Stimulated activated CD8-positive, alpha-beta memory T cell treated with anti-CD3 and anti-CD28 coated beads, Interleukin-4, amount 100 ng/mL, for 1 hour (primary cell): ENCODE measurements at places on chromosomes 5 and 9.

GRCh38 chr5:152813526-152813925 is 408.4 kb upstream of the NMUR2 start:
- DNase-seq, result no peak

GRCh38 chr9:4266602-4267001 is 33.3 kb downstream of the GLIS3 start:
- DNase-seq, result no peak

- no peak for DNase-seq
Observed at GRCh38 chr9:111036429-111036789, 1.9 kb downstream of the LPAR1 start.

DNA sequence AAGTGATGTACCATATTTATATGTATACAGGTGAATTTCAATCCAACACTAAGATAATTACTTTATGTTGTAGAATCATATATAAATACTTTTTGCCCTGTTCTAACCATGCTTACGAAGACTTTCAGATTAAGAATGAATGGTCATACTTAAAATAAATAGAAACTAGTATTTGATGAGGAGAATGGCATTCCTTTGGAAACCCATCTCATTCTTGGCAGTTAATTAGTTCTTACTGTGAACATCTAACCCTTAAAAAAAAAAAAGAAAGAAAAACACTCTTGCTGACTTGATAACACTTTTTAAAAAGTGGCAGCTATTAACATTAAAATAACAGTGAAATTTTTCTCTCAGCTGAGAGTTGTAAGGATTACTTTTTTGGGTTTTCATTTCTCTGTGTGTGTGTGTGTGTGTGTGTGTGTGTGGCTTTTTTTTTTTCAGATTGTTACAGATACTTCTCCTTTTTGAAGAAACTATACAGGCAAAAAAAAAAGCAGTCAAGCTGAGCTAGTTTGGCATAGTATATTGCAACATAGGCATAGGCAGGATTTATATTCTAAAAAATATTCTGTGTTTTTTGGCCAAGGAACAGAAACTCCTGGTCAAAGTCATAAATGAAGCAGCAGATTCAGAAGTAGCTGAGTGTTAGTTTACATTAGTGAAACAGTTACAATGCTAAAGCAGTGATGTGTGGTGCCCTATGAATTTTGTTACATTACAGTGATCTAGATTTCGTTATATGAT is 163.5 kb downstream of the CD180 start:
- DNase-seq, result no peak

DNA sequence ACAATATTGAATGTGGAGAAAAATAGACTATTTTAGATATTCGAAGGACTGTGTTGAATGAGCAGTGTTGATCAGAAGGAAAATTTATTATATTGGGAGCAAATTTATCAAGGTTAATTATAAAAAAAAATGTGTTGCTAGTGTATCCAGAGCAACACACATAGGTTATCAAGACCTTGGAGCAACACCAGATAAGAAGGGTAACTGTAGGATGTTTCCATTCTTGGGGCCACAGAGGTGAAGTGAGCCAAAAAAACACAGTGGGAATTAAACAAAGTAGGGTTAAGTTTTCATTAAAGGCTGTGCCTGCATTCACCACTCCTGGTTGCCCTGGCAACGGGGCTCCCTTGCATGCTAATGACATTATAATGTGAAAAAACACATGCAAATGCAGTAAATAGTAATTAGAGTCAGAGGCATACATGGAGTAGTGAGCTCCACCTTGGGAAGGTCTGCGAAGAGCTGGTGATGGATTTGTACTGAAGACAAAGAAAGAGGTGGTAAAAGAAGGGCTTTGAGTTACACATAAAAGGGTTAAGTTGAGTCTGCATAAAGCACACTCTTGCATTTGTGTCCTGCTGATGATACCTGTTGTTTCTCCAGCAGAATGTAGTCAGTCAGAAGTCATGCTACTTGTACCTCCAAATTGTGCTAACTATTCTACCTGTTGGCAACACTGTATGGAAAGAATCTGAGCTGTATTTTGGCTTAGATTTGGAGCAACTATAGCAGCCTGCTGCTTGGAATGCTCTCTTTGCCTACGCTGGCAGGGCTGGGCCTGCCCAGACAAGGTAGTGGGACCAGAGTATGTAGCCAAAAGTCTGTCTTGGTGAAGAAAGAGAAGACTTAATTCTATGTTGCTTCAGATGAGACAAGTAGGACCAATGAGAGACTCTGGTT is 59.6 kb downstream of the ATG10 start:
- no peak for DNase-seq

GRCh38 chr5:159814805-159815585 is 101.3 kb upstream of the ADRA1B start:
- DNase-seq, result no peak

DNA sequence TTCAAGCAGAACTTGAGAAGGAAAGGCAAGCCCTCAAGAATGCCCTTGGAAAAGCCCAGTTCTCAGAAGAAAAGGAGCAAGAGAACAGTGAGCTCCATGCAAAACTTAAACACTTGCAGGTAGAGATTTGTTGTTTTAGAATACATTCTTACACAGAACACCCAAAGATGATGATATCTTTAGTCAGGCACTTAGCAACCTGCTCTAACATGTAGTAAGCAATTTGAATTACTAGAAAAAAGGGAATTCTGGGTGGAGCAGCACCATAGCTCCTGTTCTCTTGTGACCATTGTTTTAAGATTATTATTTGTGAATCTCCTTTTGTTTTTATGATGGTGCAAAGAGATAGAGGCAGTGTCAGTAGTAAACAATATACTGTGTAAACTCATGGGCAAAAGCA is 63.1 kb downstream of the RAB14 start:
- DNase-seq, result no peak

DNA sequence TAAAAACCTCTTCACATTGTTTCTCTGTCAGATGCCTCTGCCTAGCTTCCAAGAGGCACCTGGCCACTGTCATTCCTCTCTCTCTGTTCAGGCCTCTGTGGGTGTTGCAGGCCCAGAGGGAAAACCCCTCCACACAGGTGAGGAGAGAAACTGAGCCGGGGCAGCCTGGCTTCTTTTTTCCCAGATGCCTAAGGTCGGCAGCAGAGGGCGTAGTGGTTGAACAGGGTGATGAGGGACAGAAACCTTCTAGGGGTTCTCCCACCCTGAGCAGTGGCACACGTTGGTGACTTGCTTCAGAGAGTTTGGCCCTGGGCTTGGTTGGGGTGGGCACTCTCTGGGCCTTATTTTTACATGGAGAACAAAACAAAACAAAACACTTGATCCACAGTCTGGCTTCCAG is 12.2 kb downstream of the IL9 start:
- no peak for DNase-seq

DNA sequence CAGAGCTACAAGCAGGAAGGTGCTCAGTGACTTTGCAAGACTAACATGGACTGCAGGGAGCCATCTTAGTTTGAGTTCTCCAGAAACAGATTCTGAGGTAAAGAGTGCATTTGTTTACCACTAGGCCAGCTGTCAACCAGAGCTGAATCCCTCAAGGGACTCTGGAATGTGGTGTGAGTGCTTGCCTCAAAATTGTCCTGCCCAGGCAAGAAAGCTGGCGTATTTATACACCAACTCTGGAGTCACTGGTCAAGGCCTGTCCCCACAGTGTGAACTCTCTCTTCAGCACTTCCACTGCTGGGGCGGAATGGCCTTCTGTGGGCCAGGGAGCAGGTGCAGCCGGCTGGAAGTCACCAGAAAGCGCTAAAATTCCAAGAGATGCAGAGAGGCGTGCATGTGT is 139.2 kb upstream of the TBCA start:
- DNase-seq, result no peak

DNA sequence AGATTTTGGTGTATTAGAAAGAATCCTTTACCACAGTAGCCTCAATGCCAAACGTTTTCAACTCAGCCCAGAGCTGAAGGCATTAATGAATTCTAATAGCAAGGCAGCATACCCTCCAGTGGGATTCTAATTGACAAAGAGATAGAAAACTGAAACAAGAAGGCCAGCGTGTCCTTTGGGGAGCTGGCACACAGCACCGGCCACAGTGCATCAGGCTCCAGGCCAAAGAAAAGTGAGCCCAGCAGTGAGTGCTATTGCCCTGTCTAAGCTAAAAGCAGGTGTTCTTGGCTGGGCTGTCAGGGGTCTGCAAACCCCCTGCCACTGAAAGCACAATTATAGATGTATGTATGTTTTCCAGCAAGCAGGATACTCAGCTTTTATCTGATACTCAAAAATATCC is 40.4 kb downstream of the PPIC start:
- DNase-seq, result no peak

DNA sequence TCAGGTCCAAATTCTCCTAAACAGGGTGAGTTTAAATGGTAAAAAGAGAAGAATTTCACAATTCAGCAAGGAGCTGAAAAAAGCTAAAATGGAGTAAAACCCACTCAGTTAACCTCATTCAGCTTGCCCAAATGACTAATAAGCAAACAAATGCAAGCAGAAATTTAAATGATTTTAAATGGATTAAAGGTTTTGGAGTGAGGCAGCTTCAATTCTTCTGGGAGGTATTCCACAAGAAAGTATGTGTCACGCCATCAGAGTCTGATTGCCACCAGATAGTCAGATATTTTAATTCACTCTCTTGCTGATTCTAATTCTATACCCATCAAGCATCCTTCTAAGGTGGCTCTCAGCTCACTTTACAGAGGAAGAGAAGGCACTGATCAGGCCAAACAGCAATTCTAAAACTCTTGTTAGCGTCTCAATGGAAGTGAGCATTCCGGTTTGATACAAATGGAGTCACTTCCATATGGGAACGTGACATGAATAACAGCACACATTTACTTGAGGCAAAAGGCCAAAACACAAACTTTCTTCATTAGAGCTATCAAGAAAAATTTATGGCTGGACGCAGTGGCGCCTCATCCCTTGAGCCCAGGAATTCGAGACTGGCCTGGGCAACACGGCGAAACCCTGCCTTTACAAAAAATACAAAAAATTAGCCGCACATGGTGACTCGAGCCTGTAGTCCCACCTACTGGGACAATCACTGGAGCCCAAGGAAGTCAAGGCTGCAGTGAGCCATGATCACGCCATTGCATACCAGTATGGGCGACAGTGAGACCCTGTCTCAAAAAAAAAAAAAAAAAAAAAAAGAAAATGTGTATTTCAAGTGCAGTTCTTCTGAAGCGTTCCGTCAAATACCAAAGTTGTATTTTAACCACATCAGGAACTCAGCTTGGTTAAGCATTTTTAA is 2.0 kb downstream of the CLK4 start:
- DNase-seq, result no peak

DNA sequence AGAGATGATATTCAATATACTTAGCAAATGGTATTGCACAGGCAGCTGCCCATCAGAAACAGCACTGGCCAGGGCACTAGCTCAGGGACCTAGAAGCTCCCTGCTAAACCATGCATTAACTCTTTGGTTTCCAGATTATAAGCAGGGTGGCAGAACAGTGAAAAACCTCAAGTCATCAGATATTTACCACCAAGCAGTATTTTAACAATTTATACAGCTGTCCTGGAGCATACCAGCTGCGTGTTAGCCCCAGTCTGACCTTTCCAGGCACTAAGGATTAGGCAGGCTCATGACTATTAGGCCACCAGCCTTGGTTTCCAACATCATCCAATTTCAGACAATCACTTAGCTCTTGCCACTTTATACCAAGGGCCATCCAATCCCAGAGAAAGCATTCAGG is 326.5 kb downstream of the CAAP1 start:
- no peak for DNase-seq

DNA sequence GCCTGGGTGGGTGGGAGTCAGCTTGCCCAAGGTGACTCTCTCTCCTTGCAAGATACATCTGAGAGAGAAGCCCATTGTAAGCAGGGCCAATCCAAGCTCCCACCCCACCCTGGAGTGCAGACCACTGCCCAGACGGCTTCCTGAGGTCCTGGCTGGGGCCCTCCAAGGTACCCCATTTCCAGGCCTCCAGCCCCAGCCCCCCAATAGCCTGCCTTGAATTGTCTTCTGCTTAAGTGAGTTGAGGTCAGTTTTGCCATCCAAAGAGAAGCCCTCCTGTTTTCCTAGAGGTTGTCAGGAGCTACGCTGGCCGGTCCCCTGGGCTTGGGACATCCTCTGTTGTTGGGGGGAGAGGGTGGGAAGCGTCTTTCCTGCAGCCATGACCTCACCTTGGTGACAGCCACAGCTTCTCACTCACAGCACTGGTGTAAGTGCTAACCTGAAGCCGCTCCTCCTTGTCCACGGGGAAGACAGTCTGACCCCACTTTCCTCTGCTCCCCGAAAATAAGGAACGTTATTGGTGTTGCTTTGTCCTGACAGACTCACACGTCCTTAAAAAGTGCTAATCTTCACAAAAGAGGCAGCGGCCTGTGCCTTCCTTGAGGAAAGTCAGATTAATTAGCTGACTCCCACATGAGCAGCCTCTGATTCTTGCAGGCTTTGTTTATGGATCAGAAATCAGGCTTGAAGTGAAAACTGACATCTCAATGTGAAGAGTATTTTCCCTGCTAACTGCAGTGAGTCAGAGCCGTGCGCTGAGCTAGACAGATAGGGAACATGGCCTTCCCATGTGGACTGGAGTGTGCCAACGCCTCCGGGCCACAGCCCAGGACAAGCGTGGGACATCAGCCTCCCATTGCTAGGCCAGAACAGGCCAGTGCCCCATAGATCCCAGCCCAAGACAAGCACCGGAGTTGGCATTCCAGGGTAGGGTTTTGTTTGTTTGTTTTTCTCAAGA is 52.3 kb downstream of the ADAMTS2 start:
- no peak for DNase-seq
